ENCODE measurements at places on chromosomes 13 and 19. TPM values are rescaled to one million over a fixed set of nuclear protein-coding genes. Genes with fewer than 3 reads are reported as not detected.

URAD gene
- total RNA-seq: not detected

ZSCAN4 gene
- not detected for total RNA-seq

GRCh38 chr19:4647676-4648644 is 8.6 kb downstream of the TNFAIP8L1 start:
- DNase-seq: no peak

DNA sequence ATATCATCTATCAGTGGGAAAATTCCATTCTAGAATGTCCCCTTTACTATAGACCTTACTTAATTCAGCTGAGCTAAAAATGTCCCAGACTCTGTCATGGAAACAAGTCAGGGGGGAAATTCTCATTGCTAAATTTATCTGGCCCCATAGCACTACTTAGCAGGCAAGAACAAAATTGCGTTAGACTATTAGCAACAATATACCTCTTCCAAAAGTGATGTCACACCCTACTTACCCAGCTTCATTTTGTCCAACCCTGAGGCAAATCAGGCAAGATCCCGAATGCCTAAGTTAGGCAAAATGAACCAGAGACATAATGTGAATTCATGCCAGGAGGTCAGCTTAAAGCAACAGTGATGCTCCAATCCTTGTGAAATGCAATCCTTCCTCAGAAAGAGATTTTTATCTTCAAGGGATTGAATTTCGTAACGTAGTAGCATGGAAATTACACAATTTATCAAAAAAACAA is 93.7 kb downstream of the FRY start:
- peak; percentile 89 for DNase-seq

GRCh38 chr19:55579766-55580621 is 654 bp downstream of the ZNF579 start:
- DNase-seq: peak; percentile 43

DNA sequence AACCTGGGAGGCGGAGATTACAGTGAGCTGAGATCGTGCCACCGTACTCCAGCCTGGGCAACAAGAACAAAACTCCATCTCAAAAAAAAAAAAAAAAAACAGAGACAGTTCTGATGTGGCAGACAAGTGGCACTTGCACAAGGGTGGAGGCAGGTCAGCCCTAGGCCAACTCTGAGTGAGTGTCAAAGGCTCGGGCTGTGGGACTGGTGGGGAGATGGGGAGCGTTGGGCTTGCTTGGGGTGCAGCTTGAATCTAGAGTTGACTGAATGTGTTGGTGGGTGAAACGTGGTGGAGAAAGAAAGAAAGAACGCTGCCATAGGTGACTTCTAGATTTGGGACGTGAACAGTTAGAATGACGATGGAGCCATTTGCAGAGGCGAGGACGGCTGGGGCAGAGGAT is 121.3 kb upstream of the SPACA7 start:
- no peak for DNase-seq

- no peak for DNase-seq
Observed at GRCh38 chr19:48991011-48991609, 2.0 kb downstream of the GYS1 start.

- no peak for DNase-seq
Observed at GRCh38 chr13:70812481-70812880, 704.2 kb upstream of the KLHL1 start.

GRCh38 chr13:82802528-82802927 is 1079.7 kb downstream of the SLITRK1 start:
- DNase-seq: no peak

GRCh38 chr13:111398196-111398595 is 77.8 kb downstream of the TEX29 start:
- DNase-seq: no peak

GRCh38 chr13:113915786-113916329 is 52.0 kb upstream of the GAS6 start:
- no peak for DNase-seq
